ENCODE measurements at places on chromosomes 2 and 18. TPM values are rescaled to one million over a fixed set of nuclear protein-coding genes. Genes with fewer than 3 reads are reported as not detected.

DNA sequence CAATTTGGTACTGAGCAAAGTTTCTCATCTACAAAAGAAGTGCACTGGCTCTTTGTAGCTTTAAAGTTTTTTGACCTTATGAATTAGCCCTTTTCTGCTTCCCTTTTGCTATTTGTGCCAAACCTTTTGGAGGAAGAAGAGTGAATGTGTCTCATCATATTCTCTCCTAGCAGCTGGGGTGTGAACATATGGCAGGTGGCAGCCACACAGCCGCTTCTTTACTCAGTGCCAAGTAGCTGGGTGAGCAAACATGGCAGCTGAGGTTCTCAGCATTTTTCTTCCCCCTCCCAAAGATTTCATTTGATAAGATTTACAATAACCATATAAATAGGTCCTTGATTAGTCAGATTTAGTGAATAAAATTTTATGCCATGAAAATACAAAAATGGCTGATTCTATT lies 46.7 kb upstream of the STK17B start:
- no peaks in the 10 kb centered on the region for H3K4me1 ChIP-seq
- no peak overlapping the region for H3K4me3 ChIP-seq
- DNase-seq = no peak
- no peaks in the 10 kb centered on the region for H3K36me3 ChIP-seq

DNA sequence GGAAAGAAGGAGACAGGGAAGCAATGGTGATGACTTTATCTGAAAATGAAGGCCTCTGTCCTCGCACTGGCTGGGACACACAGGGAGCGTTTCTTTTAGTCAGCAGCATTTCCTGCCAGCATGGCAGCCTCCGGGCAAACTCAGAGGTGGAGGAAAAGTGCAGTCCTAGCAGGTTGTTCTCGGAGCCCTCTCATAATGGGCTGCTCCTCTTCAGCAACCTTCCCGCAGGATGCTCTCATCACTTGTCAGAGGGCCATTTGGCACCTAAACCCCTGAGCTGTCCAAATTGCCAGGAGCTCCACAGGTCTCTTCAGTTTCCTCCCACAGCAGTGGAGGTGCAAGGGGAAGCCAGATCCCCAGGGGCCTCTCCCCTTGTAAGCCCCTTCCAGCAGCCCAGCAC lies 6.2 kb downstream of the STK39 start:
- no peaks in the 10 kb centered on the region for H3K36me3 ChIP-seq
- no peak overlapping the region for H3K27ac ChIP-seq
- H3K4me1 ChIP-seq = peaks cover 8% of the 10 kb centered on the region
- no peaks in the 10 kb centered on the region for H3K27me3 ChIP-seq

SLC40A1 gene
- 1.5 TPM for total RNA-seq

- H3K27me3 ChIP-seq = no peaks in the 10 kb centered on the region
- no peak overlapping the region for H3K4me3 ChIP-seq
- no peak overlapping the region for H3K27ac ChIP-seq
- H3K36me3 ChIP-seq = no peaks in the 10 kb centered on the region
- no peaks in the 10 kb centered on the region for H3K4me1 ChIP-seq
Measured at GRCh38 chr2:29082804-29083495, 8.6 kb upstream of the PCARE start.

DNA sequence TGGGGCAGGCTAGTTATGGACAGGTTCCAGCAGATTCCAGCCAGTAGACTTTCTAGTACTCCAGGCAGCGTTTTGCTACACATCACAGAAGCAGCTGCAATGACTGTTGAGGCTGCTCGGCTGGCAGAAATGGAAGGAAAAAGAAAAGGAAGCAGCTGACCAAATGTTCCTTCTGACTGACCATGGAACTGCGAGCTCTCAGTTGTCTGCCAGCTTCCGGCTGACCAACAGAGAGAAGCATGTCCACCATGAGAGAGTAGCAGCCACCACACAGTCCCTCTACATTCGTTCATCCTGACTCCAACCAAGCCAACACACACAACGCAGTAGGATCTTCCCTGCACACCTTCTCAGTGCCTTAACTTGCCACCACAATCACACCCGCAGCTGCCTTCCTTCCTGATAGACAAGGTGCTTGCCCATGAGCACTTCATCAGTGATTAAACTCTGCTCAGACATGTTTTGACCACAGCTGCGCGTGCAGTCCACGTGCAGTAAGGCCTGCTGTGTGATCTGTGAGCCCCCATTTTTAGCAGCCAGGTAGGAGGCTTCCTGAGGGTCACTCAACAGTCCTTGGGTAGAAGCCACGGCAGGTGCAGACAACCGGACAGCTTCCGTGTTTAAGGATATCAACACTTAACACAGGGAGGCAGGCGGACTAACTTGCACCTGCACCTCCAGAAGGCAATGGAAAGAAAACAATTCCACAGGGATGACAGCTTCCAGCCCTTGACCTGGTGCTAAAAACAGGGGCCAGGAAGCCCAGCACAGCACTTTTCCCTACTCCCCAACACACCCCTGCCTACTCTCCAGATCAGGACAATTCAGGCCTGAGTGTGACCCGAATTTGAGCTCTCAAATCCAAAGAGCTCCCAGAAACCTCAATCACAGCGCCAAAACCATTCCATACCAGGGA lies 996 bp downstream of the TGFBRAP1 start:
- DNase-seq = no peak
- no peaks in the 10 kb centered on the region for H3K36me3 ChIP-seq
- peaks cover 22% of the 10 kb centered on the region for H3K4me1 ChIP-seq
- H3K27me3 ChIP-seq = no peaks in the 10 kb centered on the region
- peak overlapping the region; percentile 24 for H3K27ac ChIP-seq

GRCh38 chr2:122634256-122634655 lies 878.8 kb downstream of the TSN start:
- no peaks in the 10 kb centered on the region for H3K27me3 ChIP-seq
- DNase-seq = peak; percentile 81
- no peak overlapping the region for H3K27ac ChIP-seq
- peaks cover 14% of the 10 kb centered on the region for H3K4me1 ChIP-seq

All from A673 (cell line).